SHP77 (cell line): ENCODE measurements at places on chromosomes 5 and 9.

DNA sequence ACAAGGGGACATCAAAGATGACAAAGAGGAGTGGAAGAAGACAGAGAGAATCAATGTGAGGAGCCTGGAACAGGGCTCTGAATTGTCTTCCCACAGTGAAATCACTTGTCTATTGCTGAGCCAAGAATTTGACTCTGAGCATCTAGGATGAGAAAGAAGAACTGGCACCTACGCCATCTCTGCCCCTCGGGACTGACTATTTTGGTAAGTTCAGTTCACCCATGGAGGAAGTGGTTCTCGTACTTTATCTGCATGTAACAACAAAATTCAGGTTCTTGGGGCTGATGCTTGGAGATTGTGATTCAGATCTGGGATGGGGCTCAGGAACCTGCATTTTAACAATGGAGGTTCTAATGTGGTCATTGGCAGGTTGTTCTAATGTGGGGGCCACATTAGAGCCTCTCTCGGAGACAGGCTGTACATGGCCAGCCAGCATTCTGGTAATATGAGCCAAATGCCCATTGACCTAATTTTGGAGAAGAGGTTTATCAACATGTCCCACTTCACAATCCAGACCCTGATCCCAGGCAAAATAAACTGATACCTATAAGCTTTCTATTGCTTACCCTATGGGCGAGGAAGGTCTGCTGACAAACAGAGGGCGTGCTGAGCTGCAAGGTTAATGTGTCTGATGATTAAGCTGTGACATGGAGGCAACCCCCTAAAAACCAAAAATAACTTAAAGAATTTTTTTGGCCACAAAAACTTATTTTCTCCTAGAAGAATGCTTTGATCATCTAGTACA, 2.7 kb upstream of the IL12B start:
- DNase-seq = no peak

DNA sequence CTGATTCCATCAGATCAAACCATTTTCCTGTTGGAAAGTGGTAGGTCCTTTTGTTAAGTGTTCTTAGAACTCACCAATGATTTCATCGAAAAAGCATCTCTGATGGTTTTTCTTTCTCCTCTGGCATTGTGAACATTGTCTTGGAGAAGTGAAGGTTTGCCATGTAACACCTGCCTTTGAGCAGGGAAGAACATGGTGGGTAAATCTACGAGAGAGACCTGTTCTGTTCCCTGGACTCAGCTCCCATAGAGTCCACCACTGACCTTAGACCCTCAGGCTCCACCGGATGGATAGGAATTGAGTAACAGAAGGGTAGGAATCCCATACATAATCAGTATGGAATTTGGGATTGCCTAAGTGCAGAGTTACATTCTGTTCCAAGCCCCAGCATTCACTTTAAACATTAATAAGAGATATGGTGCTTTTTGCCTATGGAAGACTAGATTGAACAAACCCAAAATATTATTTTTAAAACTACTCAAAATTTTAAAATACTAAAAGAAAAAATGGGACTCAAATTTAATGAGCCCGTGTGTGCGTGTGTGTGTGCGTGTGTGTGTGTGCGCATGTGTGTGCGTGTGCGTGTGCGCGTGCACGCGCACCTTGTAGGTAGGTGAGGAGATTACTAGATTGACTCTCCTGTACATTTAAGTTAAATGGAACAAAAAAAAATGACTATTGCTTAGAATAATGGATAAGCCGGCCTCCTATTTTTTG, 92.0 kb downstream of the C9orf152 start:
- no peak for DNase-seq

DNA sequence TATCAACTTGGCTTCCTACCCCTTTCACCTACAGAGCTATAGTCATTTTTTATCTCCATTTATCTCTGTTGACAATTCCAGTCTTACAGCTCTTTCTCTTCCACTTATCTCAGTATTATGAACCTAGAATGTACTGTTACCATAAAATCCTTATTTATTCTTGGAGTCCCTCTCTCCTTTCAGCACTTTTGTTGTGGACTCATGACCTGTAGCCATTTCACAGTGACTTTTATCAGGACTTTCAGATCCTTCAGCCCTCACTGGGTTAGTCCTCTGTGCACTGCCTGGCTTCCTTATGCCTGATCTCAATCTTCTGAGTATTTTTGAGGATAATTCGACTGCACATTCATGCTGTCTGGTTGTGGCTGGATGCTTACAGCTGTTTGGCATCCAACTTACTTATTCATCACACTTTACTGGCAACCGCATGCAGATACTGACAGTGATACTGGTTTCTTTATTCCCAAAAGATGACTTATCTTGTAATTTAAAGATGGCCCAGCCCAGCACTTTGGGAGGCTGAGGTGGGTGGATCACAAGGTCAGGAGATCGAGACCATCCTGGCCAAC, 293.3 kb downstream of the MAN2A1 start:
- no peak for DNase-seq

GRCh38 chr5:56357426-56357825, 124.3 kb upstream of the ANKRD55 start:
- no peak for DNase-seq

GRCh38 chr5:79829260-79829659, 139.6 kb downstream of the CMYA5 start:
- DNase-seq = no peak

GRCh38 chr9:2085716-2086115, 70.6 kb downstream of the SMARCA2 start:
- no peak for DNase-seq

GRCh38 chr9:131033269-131034224, 24.6 kb downstream of the LAMC3 start:
- no peak for DNase-seq

- no peak for DNase-seq
Observed at GRCh38 chr5:6169660-6170059, 208.7 kb downstream of the MED10 start.
